ENCODE measurements at places on chromosomes 2 and 18.

DNA sequence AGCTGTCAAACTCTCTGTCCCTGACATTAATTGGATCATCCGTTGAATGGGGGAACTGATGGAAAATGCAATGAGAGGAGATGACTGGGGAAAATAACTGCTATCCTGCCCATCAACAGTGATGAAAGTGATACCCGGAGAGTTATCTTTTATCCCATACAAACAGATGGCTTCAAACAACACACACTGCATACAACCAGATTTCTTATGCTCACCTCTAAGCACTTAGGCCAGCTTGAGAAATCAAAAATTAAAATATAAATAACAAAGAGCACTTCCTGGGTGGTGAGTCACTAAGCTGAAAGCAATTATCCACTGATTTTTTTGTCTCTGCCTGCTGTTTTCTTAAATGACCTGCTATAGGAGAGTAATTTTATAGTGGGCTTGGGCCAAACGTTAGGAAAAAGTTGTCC is 237.6 kb upstream of the RGPD4 start:
- DNase-seq, result no peak

DNA sequence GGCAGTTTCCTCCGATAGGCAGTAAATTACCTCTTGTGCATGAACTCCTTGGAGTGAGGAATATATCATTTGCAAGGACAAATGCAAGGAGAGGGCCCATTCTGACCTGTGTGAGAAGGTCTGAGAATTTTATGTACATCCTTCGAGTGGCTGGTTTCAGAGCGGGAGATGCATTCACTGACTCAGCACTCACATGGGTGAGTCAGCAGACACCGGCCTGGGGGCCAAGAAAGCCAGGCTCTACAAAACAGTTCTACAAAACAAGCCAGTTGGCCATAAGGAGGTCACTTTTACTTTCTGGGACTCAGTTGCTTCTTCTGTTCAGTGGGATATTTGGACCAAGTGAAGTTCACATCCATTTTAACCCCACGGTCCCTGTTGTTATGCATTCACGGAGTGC is 35.3 kb downstream of the CYP26B1 start:
- no peak for DNase-seq

GRCh38 chr18:54215069-54215468 is 9.4 kb downstream of the MBD2 start:
- no peak for DNase-seq

GRCh38 chr18:77087393-77088141 is 45.0 kb downstream of the MBP start:
- no peak for DNase-seq

- no peak for DNase-seq
Measured at GRCh38 chr2:20796374-20796791, 26.5 kb downstream of the LDAH start.

DNA sequence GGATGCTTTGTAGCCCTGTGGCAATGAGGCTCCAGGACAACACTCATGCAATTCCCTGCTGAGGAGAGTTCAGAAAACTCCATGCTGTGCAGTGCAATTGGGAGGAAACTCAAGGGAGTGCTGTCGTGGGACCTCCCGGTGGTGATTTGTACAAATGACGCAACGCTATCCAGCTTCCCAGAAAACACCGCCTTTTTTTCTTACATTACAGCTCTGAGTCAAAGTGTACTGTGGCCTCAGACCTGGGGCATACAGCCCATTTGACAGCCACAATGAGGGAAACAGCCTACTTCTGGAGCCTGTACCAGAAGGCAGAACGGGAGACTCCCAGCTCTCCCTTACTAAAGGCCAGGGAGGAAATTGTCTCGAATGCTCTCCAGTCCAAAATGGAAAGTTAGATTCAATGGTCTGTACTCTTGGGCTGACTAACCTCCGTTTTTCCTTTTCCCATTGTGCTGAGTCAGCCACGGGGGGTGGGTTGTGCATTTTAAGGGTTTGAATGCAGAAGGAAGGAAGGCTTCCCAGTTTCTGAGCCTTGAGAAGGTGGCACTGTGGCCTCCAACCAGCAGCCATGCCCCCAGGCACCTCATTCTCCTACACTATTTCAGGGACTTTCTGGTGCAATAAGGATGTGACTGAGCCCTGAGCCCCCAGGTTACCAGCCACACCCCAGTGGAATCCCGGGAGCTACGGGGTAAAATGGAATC is 16.4 kb upstream of the CYP1B1 start:
- no peak for DNase-seq

DNA sequence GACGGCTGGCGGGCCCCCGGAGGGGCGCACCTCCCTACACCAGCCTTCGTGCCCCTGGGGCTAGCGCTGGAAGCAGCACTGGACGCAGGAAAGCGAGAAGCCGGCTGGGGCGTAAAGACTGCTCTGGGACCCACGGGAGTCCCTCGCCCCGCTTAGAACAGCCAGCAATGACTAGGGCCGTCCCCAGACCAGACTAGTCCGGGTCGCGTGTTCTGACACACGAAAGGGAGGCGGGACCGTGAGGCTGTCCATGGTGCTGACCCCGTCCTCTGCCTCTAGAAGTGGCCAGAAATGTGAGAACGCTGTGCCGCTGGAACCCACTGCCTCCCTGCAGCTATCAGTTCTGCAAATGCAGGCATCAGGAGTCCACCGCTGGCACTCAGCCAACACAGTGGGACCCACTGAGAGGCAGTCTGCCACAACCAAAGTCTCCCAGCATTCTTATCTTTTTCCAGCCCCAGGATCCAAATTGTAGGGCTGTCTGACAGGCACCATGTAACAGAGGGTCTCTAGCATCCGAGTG is at the start of gene UCN:
UCN (minus strand) TSS at position 87 of the 523 bp plus-strand sequence. CDS start 550 bp downstream, outside the sequence.
- DNase-seq, result no peak

DNA sequence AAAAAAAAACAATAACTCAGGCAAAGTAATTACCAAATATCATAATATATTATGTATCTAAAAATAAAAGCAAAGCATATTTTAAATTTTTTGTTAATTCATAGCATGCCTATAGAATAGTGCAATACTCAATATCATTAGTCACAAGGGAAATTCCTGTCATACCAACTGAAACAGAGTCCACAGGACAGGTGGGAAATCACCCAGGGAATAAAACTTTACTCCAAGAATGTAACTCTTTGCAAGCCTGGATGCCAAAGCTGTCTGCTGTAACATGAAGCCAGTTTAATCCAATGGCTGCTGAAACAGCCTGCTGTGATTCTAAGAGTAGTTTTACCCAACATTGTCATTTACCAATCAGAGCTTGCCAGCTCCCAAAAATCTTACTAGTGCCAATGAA is 40.0 kb upstream of the SULT1C3 start:
- DNase-seq, result no peak

DNA sequence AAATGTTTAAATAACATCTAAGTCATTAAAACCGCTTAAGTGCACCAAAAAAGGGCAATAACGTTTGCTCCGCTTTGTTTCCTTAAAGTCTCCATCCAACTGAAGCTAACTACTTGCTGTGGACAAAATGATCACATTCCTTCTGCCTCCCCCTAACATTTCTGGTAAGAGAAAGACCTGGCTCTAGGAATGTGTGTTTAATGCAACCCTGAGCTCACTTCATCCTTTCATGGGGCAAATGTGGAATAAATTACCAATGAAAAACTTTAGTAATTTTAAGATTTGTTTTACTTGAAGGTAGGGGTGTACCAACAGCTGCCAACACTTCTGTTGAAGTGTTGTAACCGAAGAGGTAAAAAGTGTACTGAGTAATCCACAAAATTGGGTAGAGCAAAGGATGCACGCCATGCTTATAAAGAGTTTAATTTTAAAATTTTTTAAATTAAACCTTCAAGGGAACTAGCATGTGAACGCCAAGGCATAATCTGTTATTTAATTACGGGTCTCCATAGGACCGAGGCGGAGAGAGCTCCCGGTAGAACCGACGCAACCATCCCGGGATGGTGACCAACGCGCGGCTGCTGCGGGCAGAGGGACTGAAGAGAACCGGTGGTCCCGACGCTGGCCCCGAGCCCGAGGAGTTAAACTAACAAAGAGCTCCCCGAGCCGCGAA is 1.1 kb downstream of the HNRNPLL start:
- no peak for DNase-seq

DNA sequence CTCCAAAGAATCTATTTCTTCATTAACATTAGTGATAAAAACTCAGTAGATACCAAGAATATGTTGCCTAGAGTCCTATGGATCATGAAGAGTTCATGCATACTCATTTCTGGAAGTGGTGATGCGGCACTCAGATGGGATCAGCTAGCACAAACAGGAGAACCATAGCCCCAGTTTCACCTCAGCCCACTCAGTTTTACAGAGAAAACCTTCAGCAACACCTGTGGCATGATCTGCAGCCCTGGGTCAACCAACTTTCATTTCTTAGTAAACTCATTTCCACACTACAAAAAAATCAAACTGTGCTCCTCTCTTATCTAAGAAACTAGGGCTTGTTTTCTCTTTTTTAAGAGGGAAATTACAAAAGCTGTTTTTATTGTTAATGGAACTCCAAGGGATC is 569.4 kb downstream of the CCDC85A start:
- no peak for DNase-seq

DNA sequence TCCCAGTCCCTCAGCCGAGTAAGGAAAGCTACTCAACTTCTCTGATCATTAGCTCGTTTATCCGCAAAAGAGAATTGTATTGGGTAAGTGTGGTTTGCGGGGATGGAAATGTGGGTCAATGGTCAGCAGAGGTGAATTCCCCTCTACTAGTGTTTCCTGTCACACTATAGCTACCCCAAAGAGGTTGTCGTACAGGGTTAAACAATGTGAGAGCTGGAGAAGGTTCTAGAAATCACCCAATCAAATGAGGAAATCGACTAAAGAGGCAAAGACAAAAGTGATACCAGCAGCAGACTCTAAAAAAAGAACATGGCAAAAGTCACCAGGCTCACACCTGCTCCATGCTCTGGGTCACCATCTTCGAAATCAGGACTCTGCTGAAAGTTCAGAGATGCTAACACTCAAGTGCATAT is 144.7 kb upstream of the ITGA4 start:
- DNase-seq, result no peak
